ENCODE measurements at places on chromosomes 4 and X.

GRCh38 chr4:81472281-81473182, 825 bp upstream of the RASGEF1B start:
- DNase-seq, result peak; percentile 43

GRCh38 chr4:186739802-186740434, 16.3 kb upstream of the FAT1 start:
- no peak for DNase-seq

DNA sequence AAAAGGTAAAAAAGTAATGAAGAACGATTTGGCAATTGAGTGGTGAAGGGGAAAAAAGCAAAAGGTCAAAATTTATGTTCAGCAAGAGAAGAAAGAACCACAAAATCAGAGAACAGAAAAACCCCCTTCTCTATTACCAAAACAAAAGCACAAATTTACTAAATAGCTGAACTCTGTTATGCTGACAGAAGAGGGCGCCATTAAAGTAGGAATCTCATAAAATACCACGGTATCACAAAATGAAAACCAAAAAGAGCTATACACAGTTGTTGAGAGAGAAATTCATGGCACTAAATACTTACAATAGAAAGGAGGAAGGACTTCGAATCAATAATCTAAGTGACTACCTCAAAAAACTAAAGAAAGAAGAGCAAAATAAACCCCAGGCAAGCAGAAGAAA, 69.6 kb upstream of the CXorf66 start:
- peak; percentile 11 for DNase-seq

- no peak for DNase-seq
These were observed 448.3 kb upstream of the SPANXN1 start for GRCh38 chrX:144798972-144799371.

- DNase-seq, result no peak
These were observed 103.4 kb downstream of the QRFPR start for GRCh38 chr4:121277194-121278105.

DNA sequence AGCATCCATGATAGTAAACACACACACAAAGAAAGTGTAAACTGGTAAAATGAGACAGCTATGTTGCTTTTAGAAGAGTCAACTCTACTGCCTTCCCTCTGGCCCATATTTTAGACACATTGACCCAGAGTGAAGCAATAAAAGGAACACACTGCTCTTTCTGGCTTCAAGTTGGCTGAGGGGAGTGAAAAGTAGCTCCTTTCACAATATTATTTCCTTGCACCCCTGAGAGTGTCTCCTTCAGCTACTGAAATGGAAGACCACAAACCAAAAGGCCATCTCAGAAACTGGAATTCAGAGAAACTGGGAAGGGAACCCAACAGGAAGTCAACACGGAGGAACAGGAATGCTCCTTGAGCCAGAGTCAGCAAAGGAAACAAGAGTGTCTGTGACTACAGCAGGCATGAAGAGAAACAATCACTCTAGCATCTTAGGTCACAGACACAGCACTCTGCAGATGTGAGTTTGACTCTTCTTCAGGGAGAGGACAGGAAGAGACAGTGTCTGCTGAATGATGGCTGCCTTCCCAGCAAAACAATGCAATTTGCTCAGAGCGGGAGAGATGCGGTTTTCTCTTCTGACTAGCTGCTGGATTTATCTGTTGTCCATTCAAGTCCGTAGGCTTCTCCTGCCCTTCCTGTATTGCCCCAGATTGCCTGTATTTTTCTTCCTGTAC, 106.7 kb downstream of the SPATA18 start:
- no peak for DNase-seq

Data from foreskin melanocyte (primary cell).